ENCODE measurements at places on chromosomes 4 and X.

DNA sequence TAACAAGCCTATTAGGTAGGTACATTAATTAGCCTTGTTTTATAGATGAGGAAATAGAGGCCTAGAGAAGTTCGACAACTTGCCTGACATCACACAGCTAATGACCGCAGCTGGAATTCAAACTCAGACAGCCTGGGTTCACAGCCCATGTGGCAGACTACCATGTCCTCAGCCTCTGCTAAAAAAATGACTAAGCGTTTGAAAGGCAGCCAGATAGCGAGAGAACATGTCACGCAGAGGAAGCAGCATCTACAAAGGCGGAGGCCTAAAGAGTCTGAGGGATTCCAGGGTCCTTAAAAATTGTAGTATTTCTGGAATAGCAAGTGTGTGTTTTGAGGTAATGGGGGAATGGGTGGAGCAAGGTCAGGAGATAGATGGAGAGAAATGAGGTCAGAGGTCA lies 33.2 kb upstream of the BMP15 start:
- no peak for DNase-seq

- no peak for DNase-seq
These were observed 18.3 kb downstream of the SCARB2 start for GRCh38 chr4:76195326-76195725.

DNA sequence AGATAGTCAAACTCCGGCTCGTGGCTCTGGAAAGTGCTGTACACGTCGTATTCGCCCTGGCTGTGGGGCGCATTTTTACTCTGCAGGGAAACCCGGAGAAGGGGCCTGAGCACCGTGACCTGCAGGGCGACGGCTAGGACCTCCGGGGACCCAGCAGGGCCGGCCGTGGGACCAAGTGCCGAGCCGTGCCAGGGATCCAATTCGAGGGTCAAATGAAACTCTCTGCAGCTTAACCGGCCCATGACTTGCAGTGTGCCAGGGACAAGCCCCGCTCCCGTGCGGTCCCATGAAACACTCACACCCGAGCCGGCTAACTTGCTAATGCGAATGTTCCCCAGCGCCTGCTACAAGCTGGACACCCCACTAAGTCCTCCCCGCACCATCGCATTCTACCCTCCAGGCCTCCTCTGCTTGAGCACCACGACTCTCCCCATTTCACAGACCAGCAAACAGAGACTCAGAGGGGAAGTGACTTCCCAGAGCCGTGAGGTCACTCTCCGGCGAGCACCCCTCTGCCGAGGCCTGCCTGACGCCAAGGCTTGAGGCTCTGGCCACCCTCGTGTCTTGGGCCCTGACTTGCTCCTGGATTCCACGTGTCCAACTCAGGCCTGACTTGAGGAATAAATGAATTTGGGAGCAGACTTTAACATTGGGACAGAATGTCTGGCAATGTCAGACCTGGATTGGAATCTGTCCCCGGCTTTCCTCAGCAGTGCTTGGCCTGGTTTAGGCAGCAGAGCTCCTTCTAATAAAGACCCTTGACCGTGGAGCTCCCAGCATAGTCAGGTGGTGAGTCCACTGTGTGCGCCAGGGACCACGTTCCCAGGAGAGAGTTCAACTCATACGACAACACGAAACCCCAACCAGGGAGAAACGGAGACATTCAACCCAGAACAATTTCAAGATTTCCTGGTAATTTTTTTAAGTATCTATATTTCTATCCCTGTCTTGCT lies 93.6 kb downstream of the PPP2R2C start:
- no peak for DNase-seq

- DNase-seq = no peak
These were observed 41.4 kb downstream of the ABHD18 start for GRCh38 chr4:128006592-128006991.

GRCh38 chr4:139844057-139844456 lies 178.4 kb downstream of the MGST2 start:
- DNase-seq = no peak

DNA sequence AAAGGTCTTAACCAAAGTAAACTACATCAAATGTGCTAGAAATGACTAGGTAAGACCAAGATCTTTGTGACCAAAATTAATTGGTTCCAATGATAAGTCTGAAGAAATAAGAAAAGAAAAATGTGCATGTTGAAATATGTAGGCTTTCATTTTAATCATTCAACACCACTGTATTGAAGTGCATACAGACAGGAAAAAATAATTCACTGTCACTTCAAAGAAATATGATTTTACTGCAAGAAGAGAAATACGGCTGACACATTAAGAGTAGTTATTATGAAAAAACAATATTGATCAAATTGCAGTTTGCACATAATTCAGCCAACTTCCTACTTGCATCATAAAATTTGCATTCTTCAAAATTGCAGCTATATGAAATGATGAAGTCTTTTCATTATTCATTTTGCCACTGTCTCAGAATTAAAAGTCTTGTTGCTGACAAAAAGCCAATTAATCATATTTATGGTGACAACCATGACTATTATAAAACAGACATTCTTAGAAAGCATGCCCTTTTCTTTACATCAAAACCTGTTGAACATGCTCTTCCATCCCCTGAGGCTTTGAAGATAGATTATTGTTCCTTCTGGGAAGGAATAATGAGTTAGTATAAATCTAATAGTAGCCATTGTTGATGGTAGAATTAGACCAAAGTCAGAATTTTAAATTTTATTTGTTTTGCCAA lies 405.9 kb upstream of the MAD2L1 start:
- no peak for DNase-seq

DNA sequence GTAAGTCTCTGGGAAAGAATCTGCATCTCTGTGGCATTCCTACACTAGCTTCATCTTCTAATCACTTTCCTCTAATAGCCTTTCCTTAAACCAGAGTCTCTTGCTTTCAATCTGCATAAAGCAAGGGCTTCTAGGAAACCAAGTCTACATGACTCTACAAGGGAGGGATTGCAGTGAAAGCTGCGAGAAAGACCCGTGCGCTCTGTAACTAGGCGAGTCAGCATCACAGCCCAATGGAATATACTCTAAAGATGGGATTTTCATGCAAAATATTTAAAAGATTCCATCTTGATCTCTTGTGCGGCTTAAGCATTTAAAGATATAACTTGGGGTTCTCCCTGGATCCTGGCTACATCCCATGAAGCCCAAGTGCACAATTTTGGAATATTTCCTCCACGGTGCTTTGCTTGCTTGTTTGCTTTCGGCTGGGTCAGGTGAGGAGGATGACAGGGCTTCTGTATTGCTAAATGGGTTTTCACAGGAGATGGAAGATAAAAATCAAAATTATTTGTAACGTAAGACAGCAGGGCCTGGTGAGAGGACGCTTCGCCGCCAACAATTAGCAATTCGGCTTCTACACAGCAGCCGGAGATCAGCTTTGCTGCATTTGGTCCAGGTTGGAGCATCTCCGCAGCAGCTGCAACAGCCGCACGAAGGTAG lies 687 bp upstream of the GRIA2 start:
- DNase-seq = no peak

- DNase-seq = no peak
These were observed 62.4 kb upstream of the UGT2B15 start for GRCh38 chr4:68732653-68733466.
